GM12878 (cell line): ENCODE measurements at places on chromosomes 1 and 21.
A peak's percentile ranks its signal among the peaks of the same experiment; 100 is the strongest.

- DNase-seq = no peak
Observed at GRCh38 chr1:192588546-192588945, 13.0 kb downstream of the RGS1 start.

DNA sequence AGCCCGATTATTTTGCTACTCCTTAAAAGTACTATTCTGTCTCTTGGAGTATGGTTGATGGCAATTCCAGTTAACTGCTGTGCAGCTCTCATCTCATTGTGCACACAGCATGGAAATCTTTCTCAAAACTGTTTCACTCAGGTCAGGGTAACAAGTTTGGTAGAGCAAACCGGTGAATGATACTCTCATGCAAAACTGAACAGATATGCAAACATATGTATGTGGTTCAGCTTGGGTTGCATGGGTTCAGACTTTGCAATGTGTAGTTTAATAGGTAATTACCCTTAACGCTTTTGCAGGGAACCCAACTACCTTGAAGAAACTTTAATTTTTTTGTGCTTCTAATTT, 2.2 kb downstream of the GADD45A start:
- peak; percentile 26 for DNase-seq

DNA sequence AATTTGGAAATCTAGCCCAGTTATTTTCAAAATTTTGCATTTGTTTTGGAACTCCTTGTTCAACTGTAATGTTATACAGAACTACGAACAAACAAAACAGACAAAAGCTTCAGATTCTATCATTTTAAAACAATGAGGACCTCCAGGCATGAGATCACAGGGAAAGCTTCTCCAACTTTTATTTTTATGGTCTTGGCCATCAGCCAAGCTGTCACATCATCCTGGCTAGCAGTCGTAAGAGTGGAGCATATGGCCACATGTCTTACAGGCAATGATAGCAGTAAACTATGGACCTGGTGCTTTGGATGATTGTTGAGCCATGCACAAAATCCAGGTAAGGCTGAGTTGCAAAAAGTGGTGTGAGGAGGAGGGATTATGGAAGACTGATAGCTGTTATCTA, 299.6 kb downstream of the LMX1A start:
- no peak for DNase-seq

DNA sequence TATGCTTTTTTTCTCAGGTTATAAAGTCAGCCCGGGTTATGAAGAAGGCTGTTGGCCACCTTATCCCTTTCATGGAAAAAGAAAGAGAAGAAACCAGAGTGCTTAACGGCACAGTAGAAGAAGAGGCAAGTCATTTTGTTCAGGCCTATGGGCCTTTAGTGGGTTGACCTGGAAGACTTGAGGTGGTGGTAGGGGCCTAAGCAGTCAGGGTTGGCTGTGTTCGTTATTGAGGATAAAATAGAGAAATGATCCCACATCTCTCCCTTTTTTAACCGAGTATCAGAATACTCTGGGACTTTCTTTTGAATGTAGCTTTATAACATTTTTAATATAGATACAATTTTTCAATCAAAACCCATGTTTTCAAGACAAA, 67.1 kb downstream of the MTR start:
- DNase-seq = no peak

GRCh38 chr1:54570161-54570560, 22.1 kb downstream of the ACOT11 start:
- no peak for DNase-seq

- no peak for DNase-seq
Observed at GRCh38 chr1:11487196-11487751, 8.3 kb downstream of the DISP3 start.

- no peak for DNase-seq
Observed at GRCh38 chr1:1004420-1004779, 4.5 kb upstream of the HES4 start.

GRCh38 chr1:64488862-64489261, 18.9 kb downstream of the CACHD1 start:
- DNase-seq = no peak

GRCh38 chr1:177183836-177184235, 13.1 kb downstream of the BRINP2 start:
- DNase-seq = no peak

- DNase-seq = no peak
Observed at GRCh38 chr1:92638498-92638897, 146.4 kb downstream of the EVI5 start.

DNA sequence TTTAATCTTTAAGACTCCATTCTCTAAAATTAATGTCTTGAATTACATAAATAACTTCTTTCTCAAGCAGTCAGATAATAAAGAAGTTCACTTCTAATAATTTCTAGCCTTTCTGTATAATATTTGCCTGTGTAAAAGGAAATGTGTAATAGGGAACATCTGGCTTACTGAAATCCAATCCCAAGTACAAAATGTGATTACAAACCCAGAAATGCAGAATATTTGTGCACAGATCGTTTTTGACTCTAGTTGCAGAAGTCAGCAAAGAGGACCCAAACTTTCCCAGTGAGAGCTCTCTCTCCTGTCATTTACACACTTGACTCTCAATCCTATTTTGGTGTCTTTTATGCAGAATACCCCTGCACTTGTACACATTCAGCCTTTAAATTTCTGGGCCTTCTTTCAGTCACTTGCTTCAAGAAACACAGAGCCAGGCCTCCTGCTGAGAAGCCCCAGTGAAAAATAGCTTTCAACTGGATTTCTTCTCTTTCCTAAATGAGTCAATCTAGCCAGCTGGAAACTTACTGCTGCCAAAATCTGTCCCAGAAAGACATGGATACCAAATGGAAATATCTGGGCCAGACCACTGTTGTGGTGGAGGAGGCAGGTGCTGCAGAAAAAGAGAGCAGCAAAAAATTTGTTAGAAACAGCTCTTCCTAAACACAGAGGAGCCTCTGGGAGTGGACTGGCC, 68.5 kb upstream of the ADAM30 start:
- no peak for DNase-seq

DNA sequence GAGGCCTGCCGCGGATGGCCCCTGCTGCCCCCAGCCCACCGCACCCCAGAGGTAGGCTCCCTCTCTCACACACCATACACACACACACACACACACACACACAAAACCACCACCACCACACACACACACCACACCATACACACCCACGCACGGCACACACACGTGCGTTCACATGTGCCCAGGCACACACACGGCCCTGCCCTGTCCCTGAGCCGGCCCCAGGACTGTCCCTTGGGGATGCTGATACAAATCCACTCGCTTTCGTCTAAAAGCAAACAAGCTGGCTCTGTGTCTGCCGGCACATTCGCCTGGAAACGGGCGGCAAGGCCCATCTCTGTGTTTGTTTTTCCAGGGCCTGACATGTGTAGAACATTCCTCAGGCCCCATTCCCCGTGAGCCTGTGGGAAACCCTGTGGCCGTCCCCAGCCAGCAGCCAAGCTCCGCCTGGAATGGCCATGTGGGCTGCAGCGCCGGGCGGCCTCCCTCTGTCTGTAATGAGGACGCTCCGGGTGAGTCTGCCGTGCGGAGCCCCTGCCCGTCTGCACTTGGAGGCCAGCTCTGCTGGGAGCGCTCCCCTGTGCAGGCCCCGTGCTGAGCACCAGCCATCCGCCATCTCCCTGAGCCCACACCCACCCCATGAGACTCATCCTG, 67.4 kb downstream of the DMRTB1 start:
- no peak for DNase-seq

DNA sequence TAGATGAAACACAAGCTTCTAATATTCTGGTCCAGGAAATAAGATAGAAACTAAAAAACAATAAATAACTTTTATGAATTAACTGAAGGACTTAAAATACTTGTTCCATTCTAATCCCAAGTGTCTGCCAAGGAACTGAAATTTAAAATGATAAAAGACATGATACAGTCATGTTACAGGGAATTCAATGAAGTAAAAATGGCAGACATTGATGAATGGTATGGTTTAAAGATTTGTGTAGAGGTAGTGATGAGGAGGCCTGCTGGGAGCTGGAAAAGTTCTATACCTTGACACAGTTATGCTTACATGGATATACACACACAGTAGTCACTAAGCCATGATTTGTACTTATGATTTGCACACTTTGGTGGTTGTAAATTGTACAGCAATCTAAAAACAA, 2.1 kb upstream of the UBR4 start:
- no peak for DNase-seq

- DNase-seq = no peak
Observed at GRCh38 chr1:200896531-200897196, 2.0 kb downstream of the INAVA start.

DNA sequence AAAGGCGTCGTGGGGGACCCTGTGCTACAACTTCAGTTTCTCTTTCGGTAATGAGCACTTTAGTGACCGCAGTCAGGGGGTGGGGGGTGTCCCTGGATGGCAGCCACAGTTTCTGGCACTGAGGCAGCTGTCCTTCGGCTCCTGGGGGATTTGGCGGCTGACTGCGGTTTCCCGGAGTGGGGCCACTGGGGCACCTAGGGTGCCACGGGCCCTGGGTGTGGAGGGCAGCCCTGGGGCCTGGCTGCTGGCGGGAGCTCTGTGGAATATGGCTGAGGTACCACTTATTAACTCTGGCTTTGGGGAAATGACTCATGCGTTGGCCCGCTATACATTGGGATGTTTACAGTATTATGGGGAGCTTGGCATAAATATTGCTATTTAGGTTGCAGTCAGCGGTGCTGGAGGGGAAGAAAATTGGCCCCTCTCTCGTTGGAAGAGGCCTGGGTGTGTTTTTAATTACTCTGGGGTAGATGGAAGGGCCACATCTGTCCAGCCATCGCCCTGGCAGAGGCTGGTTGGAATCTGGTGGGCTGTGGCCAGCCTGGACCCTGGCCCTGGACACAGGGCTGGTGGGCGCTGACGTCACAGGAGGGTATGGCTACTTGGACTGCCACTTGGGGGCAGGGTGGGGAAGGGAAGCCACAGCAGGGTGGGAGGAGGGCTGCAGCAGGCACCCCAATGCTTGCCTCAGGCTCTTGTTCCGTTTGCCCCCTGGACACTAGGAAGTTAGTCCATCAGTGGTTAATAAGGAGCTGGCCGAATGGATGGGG, 2.0 kb downstream of the EPHB2 start:
- no peak for DNase-seq

DNA sequence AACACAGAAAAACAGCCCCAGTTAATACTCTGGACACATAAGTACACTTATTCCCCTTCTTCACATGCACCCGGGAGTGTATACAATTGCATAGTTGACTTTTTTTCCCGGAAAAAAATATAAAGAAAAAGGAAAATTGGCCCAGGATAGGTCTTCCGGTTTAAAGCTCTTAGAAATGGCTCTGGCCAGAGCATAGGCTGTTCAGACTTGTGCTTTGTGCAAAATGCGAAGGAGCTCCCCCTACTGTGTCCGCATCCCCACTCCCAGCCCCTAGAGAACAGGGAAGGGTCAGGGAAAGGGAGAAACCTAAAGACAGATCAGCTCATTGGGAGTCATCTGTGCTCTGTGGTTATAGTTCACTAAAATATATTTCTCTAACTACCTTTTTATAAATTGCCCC, 5.5 kb upstream of the MTMR11 start:
- DNase-seq = no peak

- no peak for DNase-seq
Observed at GRCh38 chr1:58803858-58804257, 20.0 kb upstream of the JUN start.

DNA sequence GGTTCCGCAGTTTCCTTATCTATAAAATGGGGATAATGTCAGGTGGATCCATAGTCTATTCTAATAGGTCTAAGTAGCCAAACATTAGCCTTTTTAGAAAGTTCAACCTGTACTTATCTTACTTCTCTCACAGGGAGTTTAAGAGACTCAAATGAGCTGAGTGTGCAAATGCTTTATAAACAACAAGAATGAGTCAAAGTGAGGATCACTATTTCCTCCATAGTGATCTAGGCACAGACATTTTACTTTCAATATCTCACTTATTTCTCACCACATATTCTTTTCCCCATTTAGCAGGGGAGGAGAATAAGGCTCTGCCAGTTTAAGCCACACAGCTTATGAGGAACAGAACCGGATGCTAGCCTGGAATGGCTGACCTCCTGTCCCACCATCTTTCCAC, 92.1 kb upstream of the LMO4 start:
- no peak for DNase-seq

GRCh38 chr21:41622831-41623548, 115.0 kb upstream of the TMPRSS2 start:
- no peak for DNase-seq

- no peak for DNase-seq
Observed at GRCh38 chr1:112575154-112575804, 43.7 kb downstream of the ST7L start.

GRCh38 chr1:203667616-203668015, 41.0 kb downstream of the ATP2B4 start:
- DNase-seq = no peak

DNA sequence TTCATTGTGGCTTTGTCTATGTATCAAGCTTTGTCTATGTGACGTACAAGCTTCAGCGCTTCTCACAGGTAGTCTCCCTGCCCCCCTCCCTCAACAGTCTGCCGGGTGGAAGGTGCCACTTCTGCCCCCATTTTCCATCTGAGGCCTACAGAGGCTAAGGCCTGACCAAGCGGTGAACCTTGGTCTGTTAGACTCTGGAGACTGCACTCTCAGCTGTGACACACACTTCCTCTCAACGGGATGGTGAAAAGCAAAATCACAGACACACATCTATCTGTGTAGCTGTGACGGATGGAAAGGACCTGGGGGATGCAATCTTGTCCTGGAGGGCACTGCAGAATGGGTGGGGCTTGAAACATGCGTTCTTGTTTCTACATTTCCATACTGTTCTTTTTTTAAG, 152.9 kb upstream of the EDN2 start:
- no peak for DNase-seq

- DNase-seq = no peak
Observed at GRCh38 chr1:31981456-31981839, 32.2 kb upstream of the KHDRBS1 start.

DNA sequence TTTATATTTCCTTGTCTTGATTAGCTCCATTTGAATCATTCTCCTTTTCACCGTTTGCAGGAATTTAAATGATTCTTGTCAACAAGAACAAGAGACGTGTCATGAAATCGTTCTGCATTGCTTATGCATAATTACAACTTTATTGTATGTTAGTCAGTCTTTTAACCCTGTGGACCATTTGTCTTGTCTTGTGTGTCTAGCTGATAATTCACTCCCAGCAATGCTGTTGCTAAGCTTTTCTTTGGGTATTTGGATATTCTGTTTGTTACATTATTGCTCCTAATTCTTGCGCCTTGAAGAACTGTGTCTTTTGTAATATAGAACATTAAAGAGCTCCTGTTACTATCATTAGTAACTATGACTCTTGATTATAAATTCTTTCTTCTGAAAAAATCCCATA, 311.9 kb downstream of the RYR2 start:
- DNase-seq = no peak

DNA sequence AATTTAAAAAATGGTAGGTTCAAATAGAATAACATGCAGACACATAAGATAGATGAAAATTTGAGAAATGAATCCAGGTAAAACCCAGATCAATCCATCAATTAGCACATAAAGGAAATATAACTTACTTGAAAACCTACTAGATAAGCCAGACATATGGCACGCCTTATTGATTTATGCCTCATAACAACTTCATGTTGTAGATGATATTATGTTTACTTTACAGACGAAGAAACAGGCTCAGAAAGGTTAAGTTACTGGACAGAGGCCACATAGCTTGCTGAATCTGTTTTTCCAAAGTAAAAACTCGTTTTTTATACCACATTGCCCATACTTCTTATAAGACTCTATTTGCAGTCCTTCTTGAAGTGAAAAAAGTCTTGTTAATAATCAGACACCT, 22.1 kb upstream of the NCF2 start:
- no peak for DNase-seq
